ENCODE measurements at places on chromosomes 6 and 20.

DNA sequence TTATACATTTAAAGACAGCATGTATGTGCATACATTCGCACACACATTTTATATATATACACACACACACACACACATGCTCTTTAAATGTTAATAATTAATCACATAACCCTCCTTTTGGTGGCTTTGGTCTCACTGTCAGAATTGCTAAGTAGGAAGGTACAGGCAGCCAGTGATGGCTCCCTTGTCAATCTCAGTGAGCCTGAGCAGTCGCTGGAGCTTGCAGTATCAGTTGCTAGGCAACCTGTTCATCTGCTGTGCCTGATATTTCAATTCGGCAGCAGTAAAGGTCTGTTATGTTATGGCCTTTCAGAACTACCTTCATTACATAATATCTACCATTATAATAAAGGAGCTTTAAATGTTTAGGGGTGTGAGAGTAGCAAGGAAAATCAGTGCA is 374.3 kb downstream of the LMBRD1 start:
- DNase-seq, result no peak

DNA sequence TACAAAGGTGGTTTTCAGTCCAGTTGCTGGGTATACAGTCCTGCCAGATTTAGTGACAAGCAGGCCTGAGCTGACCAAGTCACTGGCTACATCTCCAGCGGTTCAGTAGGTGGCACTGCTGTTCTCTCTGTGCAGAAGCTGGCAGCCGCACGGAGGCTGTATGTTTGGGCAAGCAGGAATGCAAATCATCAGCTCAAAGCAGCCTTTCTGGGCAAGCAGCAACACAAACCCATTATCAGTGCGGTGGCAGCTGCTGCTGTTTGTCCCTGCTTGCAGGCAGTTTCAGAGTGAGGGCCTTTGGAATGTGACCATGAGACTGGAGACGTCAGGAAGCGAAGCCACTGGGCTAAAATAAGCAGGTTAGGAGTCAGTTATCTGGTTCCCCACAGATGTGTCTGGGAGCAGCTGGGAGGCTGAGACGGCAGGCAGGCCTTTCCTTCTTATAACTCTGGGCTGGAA is 72.5 kb downstream of the TXLNB start:
- peak; percentile 61 for DNase-seq

- no peak for DNase-seq
These were observed 5.5 kb downstream of the RWDD2A start for GRCh38 chr6:83198486-83199172.

DNA sequence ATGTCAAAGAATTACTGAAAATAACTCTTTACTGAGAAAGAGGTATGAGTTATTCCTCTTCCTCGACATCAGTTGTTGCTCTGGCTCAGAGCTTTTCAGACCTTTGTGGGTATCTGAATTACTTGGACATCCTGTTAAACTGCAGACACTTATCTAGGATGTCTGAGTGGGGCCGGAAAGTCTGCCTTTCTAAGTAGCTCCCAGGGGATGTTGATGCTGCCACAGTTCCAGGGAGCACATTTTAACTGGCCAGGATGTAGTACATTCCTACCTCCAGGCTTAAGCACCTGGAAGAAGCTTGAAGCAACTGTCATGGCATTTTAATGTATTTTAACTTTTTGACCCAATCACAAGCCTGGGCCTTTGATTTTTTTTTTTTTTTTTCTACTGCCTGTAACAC is 265.8 kb upstream of the PLCB4 start:
- no peak for DNase-seq

All from stimulated activated CD4-positive, alpha-beta T cell treated with anti-CD3 and anti-CD28 coated beads, Interleukin-15, amount 100 ng/mL, for 48 hours (primary cell).